ENCODE measurements at places on chromosomes 12 and 14. TPM values are rescaled to one million over a fixed set of nuclear protein-coding genes. Genes with fewer than 3 reads are reported as not detected.

- H3K27me3 ChIP-seq = no peaks in the 10 kb centered on the region
- H3K4me3 ChIP-seq = no peak overlapping the region
- peaks cover 57% of the 10 kb centered on the region for H3K4me1 ChIP-seq
- H3K36me3 ChIP-seq = peaks cover 47% of the 10 kb centered on the region
- DNase-seq = no peak
Measured at GRCh38 chr12:121809712-121810116, 5.9 kb downstream of the SETD1B start.

GRCh38 chr14:59520224-59520623, 35.9 kb downstream of the JKAMP start:
- no peak overlapping the region for H3K27ac ChIP-seq
- H3K4me1 ChIP-seq = no peaks in the 10 kb centered on the region
- no peak for DNase-seq
- no peaks in the 10 kb centered on the region for H3K36me3 ChIP-seq
- no peaks in the 10 kb centered on the region for H3K27me3 ChIP-seq

DNA sequence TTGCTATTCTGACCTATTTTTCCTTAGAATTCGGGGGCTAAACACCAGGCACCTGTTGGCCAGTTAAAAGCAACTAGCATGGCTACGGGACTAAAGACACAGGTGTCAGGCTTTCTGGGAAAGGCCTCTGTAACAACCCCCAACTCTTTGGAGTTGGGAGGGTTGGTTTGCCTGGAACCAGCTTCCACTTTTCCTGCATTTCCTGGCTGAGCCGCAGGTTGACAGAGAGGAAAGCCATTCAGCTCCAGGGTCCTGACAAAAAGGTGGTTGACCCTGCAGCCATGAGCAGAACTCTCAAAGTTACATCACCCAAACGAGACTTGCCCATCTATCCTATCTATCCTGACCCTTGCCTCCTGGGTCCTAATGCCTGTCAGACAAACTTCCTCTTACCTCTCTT, 375.4 kb upstream of the SFSWAP start:
- no peaks in the 10 kb centered on the region for H3K4me1 ChIP-seq
- DNase-seq = no peak
- H3K27me3 ChIP-seq = no peaks in the 10 kb centered on the region
- H3K27ac ChIP-seq = no peak overlapping the region
- no peaks in the 10 kb centered on the region for H3K36me3 ChIP-seq

GRCh38 chr14:94303111-94303510, 10.0 kb upstream of the SERPINA10 start:
- no peak overlapping the region for H3K27ac ChIP-seq
- no peak for DNase-seq
- no peaks in the 10 kb centered on the region for H3K27me3 ChIP-seq
- no peaks in the 10 kb centered on the region for H3K4me1 ChIP-seq

NOS1 gene
- total RNA-seq = 4.9 TPM

GRCh38 chr12:49892084-49892731, 11.5 kb downstream of the FAIM2 start:
- H3K36me3 ChIP-seq = no peaks in the 10 kb centered on the region
- H3K27ac ChIP-seq = no peak overlapping the region
- H3K4me1 ChIP-seq = no peaks in the 10 kb centered on the region
- H3K4me3 ChIP-seq = no peak overlapping the region
- H3K27me3 ChIP-seq = no peaks in the 10 kb centered on the region

GRCh38 chr12:12975322-12976077, 23.5 kb upstream of the GPRC5D start:
- DNase-seq = no peak
- H3K27ac ChIP-seq = no peak overlapping the region
- H3K4me3 ChIP-seq = no peak overlapping the region
- no peaks in the 10 kb centered on the region for H3K27me3 ChIP-seq
- H3K4me1 ChIP-seq = peaks cover 5% of the 10 kb centered on the region

CAPZA3 gene
- not detected for total RNA-seq

DNA sequence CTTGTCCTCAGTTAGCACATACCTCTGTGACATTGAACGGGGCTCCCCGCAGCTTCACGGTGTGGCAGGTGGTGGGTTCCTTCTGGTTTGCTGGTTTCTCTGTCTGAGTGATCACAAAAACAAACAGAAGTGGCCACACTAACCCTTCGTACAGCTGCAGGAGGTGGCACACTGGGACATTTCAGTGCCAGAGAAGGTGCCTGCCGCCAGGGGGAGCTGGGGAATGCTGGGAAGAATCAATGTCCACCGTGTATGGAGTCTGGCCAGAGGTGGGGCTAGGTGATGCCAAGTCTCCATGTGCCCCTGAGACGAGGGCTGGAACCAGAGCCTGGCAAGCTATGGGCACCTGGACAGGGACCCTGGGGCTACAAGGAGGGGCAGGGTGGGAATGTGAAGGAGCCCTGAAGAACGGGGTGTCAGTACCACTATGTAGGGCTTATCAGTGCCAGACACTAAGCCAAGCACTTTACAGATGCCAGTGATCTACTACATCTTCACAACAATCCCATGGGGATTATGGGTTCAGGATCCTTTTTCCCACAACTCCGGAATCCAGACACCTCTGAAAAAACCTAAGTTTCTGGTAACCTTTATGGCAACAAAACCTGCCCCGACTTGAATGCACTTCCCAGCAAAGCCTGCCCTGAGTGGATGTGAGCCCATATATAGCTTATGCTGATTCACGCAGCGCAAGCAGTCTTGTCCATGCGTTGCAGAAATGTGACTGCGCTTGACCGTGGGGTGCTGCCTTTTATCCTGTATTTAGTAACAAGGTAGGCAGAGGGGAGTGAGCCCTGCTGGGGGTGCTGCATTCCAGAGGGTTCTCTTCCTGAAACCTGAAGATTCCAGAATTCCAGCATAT, 10.8 kb downstream of the RBM19 start:
- peaks cover 88% of the 10 kb centered on the region for H3K36me3 ChIP-seq
- H3K27ac ChIP-seq = no peak overlapping the region
- DNase-seq = no peak
- no peaks in the 10 kb centered on the region for H3K27me3 ChIP-seq
- no peaks in the 10 kb centered on the region for H3K4me1 ChIP-seq
- no peak overlapping the region for H3K4me3 ChIP-seq

DNA sequence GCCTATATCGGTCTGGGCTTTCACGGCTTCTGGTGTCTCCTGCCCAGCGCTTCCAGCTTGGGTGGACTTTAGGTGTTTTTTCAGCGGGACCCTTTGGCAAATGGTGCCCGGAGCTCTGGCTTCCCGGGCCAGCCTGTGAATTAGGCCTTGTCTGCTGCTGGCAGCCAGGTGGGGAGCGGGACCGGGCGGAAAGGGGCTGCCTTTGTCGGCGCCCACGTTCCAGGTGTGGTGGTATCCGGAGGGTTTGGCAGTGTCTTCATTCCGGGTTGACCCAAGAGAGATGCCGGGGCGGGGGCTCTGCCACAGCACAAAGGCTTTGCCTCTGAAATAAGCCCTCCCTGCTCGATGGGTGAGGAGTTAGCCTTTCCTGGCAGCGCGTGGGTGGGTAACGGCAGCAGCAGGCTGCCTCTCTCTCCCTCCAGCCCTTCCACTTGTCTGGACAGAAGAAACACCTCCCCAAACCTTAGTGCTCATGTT, 9.5 kb downstream of the RFLNA start:
- H3K27me3 ChIP-seq = no peaks in the 10 kb centered on the region
- no peak overlapping the region for H3K27ac ChIP-seq
- no peaks in the 10 kb centered on the region for H3K36me3 ChIP-seq
- no peaks in the 10 kb centered on the region for H3K4me1 ChIP-seq

B3GNT4 gene
- total RNA-seq = 0.46 TPM

EXOC3L4 gene
- 4.2 TPM for total RNA-seq

GRCh38 chr12:104462325-104462724, 5.6 kb downstream of the CHST11 start:
- H3K36me3 ChIP-seq = no peaks in the 10 kb centered on the region
- no peaks in the 10 kb centered on the region for H3K27me3 ChIP-seq
- no peak overlapping the region for H3K4me3 ChIP-seq
- no peak for DNase-seq
- H3K27ac ChIP-seq = peak overlapping the region; percentile 67
- H3K4me1 ChIP-seq = peaks cover 69% of the 10 kb centered on the region

- no peak for DNase-seq
- H3K27me3 ChIP-seq = no peaks in the 10 kb centered on the region
- no peak overlapping the region for H3K27ac ChIP-seq
- no peaks in the 10 kb centered on the region for H3K4me1 ChIP-seq
Measured at GRCh38 chr14:82911930-82912329, 1378.3 kb upstream of the SEL1L start.

DNA sequence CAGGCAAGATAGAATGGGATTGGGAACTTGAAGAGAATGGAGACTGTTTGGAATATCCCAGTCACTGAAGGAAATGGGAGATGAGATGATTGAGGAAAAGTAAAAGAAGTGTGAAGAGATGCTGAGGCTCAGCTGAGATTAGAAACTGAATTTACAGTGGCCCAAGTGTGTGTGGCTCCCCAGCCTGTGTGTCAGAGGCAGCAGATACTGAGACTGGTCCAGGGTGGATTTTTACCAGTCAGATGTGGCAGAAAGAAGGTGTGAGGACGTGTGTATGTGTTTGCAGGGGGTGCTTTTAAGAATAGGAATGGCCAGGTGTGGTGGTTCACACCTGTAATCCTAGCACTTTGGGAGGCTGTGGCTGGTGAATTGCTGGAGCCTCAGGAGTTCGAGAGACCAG, 42.9 kb downstream of the PRKCH start:
- no peak for DNase-seq
- no peaks in the 10 kb centered on the region for H3K36me3 ChIP-seq
- no peak overlapping the region for H3K27ac ChIP-seq
- no peaks in the 10 kb centered on the region for H3K27me3 ChIP-seq

GPR84 gene
- total RNA-seq = 0.96 TPM

Data from upper lobe of right lung (tissue), 1 donor.